Right renal pelvis (tissue), 4 donors: ENCODE measurements at places on chromosomes 6 and 20.

GRCh38 chr6:140178935-140179334 lies 804.5 kb upstream of the CITED2 start:
- DNase-seq, result no peak

- no peak for DNase-seq
These were observed 150.7 kb downstream of the CD24 start for GRCh38 chr6:106823732-106824351.

DNA sequence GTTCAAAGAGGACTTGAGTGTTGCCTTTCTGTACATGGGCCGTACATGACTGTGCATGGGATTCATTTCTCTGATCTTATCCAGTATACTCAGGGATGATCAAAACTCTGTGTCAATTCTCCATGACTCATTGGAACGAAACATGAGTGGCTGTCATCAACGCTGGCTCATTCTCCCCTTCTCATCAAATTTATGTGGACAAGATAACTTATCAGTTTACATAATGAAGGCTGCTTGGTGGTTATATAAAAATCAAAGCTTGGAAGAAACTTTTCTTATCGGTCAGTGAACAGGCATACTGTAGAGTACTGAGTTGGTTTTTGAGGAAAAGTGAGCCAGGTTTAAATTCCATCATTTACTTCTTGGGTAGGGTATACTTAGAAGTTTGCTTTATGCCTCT lies 24.9 kb downstream of the CRISP1 start:
- no peak for DNase-seq

DNA sequence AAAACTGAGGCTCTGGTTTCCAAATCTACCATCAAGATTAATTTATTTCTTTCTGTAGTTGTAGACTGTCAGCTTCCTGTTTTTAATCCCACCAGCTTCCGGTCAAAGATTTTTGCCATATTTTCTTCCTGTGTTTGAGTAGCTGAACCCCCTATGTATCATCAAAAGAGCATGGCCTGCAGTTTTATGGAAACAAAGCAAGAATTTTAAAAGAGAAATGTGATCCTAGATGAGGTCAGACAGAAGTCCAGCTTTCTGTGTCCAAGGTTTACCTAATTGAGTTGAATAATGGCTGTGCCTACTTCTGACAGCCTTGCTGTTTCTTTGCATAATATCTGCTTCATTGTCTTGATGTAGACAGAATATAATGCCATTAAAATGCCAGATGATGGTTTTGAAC lies 163.7 kb downstream of the CARMIL1 start:
- no peak for DNase-seq
